ENCODE measurements at places on chromosomes 5 and 9.

DNA sequence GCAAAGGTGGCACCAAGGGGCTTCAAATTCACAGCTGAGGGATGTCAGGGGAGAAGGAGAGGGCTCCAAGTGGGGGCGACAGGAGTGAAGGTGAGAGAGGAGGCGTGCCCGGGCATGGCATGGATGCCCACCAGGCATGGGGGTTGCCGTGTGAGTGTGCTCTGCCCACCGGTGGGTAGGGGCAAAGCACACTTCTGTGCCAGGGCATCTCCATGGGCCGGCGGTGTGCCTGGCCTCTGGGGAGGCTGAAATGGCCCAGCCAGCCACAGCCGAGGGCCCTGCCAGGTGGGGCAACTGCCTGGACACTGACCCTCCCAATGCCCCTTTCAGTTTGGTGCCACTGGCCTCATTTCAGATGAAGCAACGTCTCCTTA is 14.0 kb upstream of the RNU6ATAC start:
- no peak for DNase-seq

- peak; percentile 66 for DNase-seq
Observed at GRCh38 chr5:154384480-154385235, 61.1 kb upstream of the SAP30L start.

- no peak for DNase-seq
Observed at GRCh38 chr9:132168347-132168746, 6.5 kb downstream of the NTNG2 start.

GRCh38 chr9:127837346-127837745 is 17.1 kb downstream of the ENG start:
- DNase-seq: no peak

DNA sequence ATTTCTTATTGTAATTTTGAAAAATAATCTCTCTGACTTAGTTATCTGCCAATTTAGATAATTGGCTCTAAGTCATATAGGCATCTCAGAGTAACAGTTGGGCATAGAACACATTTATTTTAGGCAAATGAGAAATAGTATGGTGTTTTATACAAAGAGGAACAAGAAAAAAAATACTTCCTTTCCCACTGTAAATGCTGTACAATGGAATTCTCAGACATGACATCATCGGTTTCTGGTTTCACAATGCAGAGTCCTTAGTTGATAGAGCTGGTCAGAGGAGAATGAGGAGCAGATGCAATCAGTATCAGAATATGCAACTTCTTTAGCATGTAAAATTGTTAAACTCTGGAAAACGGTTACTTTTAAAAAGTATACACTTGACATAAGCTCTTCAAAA is 49.4 kb downstream of the PLK2 start:
- DNase-seq: no peak

- no peak for DNase-seq
Observed at GRCh38 chr5:63768221-63768620, 194.0 kb downstream of the HTR1A start.

GRCh38 chr5:116575326-116576052 is 866 bp upstream of the SEMA6A start:
- no peak for DNase-seq

DNA sequence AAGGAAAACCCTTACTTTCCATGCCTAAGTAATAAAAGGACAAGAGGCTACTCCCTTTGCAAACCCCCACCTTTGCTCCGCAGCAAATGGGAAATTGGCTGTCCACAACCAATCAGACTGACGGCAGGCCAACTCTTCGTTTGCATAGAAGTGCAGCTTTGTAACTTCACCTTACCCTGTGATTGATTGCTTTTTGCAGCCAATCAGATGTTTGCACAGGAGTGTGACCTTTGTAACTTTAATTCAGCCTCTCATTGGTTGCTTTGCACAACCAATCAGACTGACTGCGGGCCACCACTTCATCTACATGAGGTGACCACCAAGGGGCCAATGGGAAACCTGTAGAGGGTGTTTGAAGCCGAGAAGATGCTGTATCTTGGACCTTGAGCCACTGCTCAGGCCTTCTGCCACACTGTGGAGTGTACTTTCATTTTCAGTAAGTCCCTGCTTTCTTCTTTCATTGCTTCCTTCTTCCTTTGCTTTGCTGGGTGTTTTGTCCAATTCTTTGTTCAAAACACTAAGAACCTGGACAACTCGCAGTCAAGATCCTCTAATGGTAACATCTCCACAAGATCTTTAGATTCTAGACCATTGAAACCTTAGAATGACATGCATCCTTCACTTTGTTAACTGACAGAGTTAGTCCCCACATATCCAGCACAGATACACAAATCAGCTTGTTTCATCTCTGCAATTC is 51.3 kb upstream of the FREM1 start:
- DNase-seq: no peak

DNA sequence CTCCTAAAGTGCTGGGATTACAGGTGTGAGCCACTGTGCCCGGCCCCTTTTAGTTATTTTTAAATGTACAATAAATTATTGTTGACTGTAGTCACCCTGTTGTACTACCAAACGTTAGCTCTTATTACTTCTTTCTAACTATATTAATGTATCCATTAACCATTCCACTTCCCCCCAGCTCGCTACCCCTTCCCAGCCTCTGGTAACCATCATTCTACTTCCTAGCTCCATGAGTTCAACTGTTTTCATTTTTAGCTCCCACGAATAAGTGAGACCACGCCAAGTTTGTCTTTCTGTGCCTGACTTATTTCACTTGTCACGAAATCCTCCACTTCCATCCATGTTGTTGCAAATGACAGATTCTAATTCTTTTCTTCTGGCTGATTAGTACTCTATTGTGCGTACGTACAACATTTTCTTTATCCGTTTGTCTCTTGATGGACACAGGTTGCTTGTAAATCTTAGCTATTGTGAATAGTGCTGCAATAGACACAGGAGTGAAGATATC is 6.5 kb downstream of the LURAP1L start:
- no peak for DNase-seq

DNA sequence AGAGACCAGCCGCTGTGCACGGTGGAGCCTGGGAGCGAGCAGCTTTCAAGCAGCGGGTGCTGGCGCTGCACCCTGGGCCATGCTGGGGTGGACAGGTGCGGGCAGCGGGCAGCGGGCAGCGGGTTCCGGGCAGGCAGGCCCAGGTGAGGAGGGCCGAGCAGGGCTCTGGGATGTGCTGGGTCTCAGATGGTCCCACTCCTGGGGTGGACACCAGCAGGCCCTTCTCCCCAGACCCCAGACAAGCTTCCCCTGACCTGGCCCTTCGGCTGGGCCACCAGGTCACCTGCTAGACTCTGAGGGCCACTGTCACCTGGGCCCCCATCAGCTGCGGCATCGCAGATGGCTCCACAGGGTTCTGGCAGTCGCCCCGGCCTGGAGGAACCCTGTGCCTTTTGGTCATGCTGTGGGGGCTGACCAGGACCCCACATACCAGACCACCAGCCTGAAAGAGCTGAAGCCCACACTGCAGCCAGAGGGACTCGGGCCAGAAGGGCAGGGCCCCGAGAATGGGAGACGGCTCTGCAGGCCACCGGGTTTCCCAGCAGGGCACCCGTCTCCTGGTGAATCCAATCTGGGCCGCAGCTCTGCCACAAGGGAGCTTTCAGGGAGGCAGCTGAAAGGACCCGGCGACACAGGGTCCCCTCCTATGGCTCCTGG is 2.0 kb downstream of the SLC6A19 start:
- DNase-seq: peak; percentile 22

DNA sequence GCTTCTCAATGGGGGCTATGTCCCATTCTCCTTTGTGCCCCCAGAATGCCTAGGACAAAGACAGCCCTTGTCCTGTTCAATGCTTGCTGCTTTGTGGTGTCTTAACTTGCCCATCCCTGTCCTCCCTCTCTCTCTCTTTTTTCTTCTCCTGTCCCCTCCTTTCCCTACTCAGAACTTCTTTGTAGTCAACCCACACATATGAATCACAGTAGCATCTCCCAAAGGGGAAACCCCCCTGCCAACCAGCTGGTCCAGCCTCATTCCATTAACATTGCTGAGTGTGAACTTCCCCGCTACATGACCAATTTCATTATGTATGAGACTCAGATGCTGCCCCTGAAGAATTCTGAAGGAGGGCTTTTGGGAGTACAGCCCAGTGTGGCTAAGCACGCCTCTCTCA is 408.3 kb downstream of the ENC1 start:
- no peak for DNase-seq

Data from CD8-positive, alpha-beta memory T cell (primary cell).